CD4-positive, alpha-beta T cell treated with Interleukin-4 for 1 hour (primary cell): ENCODE measurements at places on chromosomes 16 and 17.

GRCh38 chr17:39002991-39003715, 36.0 kb upstream of the FBXO47 start:
- DNase-seq: peak; percentile 68

- no peak for DNase-seq
These were observed 64.5 kb downstream of the TANGO6 start for GRCh38 chr16:68907781-68908181.

- DNase-seq: no peak
These were observed 1.6 kb downstream of the SIRT7 start for GRCh38 chr17:81916234-81917001.

DNA sequence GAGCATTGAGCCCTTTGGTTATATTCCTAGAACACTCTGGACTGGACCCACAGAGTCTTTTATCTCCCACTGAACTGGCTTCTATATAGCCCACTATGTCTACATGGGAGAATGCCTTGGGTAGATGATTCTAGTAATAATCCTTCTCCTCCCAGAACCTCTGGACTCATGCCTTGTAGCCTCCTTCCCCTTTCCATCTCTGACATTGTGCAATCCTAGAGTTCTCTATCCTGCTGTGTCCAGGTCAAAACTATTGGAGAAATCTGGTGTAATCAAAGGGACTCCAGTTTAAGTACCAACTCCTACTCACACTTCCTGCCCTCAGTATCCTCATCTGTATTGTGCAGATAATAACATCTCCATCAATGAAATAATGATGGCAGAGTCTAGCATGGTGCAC, 9.1 kb downstream of the RCVRN start:
- no peak for DNase-seq

- DNase-seq: peak; percentile 48
These were observed 1.0 kb downstream of the ORAI3 start for GRCh38 chr16:30949650-30950515.

- no peak for DNase-seq
These were observed 363 bp downstream of the KARS1 start for GRCh38 chr16:75647112-75647491.

- no peak for DNase-seq
These were observed 59.0 kb downstream of the MSI2 start for GRCh38 chr17:57315061-57316015.

GRCh38 chr16:77684181-77684526, 38.2 kb upstream of the NUDT7 start:
- no peak for DNase-seq

- DNase-seq: no peak
These were observed 467.1 kb downstream of the SOX9 start for GRCh38 chr17:72587773-72588511.

GRCh38 chr16:50173316-50173715, 20.2 kb downstream of the TENT4B start:
- DNase-seq: no peak

DNA sequence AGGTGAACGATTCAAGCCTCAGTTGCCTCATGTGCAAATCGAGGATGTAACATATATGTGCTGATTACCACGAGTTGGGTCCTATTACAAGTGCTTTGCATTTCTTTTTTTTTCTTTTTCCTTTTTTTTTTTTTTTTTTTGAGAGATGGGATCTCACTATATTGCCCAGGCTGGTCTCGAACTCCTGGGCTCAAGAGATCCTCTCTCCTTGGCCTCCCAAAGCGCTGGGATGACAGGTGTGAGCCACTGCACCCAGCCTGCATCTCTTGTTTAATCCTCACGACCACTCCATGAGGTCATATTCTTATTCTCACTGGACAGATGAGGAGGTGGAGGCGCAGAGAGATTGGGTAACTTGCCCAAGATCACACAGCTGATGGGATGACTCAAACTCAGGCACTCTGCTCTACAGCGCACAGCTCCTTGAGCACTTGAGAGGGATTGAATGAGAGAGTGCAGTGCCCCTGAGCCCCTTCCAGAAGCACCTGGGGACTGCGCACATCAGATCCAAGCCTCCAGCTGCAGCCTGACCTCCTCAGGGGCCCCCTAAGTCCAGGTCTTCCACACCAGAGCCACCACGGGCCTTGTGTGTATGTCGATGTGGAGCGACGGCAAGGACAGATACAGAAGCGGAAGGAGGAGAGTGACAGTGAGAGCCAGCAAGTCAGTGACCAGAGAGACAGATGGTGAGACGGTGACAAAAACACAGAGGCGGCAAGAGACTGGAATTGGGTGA, 4.9 kb downstream of the STX1B start:
- DNase-seq: no peak

GRCh38 chr17:76943781-76944213, 75.6 kb downstream of the MGAT5B start:
- DNase-seq: no peak

GRCh38 chr16:49534901-49535610, 161.5 kb downstream of the C16orf78 start:
- DNase-seq: no peak

GRCh38 chr17:59796785-59797205, 89.3 kb downstream of the VMP1 start:
- DNase-seq: no peak

- DNase-seq: no peak
These were observed 29.9 kb downstream of the CIBAR2 start for GRCh38 chr16:85082173-85083050.

DNA sequence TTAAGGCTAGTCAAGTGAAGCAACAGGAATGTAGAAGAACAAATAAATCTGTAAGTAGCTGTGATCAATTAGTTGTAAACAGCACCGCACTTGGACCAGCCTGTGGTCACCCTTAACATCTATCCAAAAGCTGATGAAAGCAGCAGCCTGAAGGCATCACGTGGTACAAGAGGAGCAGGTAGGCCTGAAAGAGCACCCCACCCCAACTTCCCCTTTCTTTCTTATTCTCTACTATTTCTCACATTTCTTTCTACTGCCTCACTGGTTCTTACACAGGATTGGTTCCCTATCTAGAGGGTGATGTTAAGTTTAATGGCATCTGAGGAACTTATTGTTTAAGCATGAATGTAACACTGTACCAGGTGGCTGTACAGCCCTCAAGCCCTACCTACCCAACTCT, 42.6 kb upstream of the CLEC18B start:
- no peak for DNase-seq

- no peak for DNase-seq
These were observed 76.6 kb downstream of the NLK start for GRCh38 chr17:28119046-28119445.

DNA sequence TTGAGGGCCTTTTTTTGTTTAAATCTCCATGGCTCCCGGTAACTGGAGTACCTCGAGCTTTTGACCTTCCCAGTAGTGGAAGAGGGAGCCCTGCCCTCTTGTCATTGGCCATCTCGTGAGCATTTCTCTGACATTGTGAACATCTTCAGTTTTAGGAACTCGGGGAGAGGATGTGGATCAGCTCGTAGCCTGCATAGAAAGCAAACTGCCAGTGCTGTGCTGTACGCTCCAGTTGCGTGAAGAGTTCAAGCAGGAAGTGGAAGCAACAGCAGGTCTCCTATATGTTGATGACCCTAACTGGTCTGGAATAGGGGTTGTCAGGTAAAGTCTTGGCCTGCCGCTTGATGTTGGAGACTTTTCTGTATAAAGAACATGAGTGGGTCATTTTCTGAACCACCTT, 24.3 kb downstream of the NTAN1 start:
- DNase-seq: no peak

DNA sequence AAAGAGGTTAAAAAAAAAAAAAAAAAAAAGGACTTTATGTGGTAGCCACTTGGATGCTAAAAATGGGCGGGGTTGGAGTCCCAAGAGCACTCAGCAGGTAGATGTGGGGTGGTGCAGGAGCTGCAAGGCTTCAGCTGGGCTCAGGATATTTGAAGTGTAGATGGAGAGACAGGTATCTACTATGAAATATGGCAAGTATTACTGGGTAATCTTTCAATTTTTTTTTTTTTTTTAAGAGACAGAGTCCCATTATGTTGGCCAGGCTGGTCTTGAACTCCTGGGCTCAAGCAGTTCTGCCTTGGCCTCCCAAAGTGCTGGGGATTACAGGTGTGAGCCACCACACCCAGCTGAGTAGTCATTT, 7.6 kb downstream of the TUFM start:
- DNase-seq: no peak

- no peak for DNase-seq
These were observed 145.6 kb upstream of the MYOCD start for GRCh38 chr17:12519956-12520594.

DNA sequence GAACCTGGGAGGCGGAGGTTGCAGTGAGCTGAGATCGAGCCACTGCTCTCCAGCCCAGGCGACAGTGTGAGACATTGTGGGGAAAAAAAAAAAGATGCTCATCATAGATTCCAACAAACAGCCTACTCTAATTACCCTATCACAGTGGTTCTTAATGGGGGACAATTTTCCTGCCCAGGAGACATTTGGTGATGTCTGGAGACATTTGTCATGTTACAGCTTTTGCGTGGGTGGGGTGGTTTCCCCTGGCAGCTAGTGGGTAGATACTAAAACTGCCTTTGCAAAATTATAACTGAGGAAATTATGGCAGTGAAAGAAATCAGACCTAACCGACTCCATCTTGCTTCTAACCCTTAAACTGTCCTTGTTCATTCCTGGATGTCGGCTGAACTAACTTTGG, 92.5 kb upstream of the RBL2 start:
- no peak for DNase-seq

DNA sequence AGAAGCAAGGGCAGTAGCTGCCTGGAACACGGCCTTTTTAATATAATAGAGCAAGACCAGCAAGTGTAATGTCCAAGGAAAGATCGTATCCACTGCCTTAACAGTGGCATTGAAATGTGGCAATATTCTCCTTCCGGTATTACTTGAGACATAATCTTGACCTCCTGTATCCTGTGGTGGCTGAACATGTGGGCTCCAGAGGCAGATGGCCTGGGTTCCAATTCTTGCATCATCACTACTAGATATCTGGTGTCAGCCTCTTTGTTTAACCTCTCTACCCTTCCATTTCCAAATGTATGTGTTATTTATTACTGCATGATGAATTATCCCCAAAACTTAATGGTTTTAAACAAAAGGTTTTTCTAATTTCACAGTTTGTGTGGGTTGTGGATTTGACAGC, 3.5 kb upstream of the CDYL2 start:
- no peak for DNase-seq

DNA sequence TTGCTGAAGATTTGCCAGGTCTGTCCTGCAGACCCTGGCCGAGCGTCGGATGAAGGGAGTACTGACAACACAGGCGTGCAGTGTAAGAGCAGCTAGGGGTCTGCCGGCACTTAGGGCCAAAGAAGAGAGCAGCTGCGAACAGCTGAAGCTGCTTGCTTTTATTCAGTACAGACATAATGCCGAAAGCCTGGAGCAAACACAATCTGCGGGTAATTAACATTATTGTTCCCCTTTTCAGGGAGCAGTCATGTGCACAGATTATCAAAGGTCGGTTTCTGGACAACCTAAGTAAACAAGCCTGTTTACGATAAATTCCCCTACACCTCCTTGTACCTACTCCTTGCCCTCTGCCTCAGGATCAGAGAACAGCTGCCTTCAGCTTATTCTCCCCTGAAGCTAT, 12.0 kb upstream of the KRT23 start:
- no peak for DNase-seq

GRCh38 chr17:58413684-58414083, 3.6 kb downstream of the RNF43 start:
- DNase-seq: no peak

DNA sequence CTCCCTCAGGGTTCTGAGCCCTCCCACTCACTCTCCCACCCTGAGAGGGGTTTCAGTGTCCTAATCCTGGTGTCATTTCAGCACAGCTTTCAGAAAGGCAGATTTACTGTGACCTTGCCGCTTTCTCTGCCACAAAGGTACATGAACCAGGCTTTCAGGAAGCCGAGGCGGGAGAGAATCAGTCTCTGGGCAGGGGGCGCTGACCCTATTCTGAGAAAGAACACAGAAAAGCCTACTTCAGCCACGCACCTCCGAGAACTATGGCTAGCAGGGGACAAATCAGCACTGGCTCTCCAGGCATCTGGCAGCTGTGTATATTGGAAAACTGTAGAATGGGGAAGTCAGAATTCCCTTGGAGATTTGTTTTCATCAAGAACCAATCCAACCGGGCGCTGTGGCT, 57.7 kb upstream of the BCAR1 start:
- no peak for DNase-seq

GRCh38 chr17:35645923-35646322, 58.8 kb downstream of the AP2B1 start:
- no peak for DNase-seq

DNA sequence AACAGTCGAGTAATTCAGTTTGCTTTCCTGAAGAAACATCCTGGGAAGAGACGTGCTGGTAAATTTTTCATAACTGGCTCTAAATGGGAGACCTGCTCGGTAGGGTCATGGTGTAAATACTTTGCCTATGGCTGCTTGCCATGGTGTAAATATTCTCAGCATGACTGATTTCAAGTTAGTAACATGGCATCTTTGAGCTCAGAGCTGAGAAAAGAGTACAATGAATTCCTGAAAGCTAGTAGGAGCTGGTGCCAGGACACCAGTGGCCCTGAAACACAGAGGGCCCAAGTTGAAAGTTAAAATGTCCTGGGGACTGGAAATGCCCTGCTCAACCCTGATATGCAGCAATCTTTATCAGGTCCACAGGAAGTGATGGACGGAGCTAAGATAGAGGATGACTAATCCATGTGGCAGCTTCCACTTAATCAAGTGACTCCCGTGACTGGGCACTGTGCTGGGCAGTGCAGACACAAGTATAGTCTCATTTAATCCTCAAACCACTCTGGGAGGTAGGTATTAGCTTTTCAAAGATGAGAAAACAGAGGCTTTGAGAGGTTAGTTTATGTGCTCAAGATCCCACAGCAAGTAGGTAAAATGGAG, 130.1 kb upstream of the ADAMTS18 start:
- DNase-seq: no peak

DNA sequence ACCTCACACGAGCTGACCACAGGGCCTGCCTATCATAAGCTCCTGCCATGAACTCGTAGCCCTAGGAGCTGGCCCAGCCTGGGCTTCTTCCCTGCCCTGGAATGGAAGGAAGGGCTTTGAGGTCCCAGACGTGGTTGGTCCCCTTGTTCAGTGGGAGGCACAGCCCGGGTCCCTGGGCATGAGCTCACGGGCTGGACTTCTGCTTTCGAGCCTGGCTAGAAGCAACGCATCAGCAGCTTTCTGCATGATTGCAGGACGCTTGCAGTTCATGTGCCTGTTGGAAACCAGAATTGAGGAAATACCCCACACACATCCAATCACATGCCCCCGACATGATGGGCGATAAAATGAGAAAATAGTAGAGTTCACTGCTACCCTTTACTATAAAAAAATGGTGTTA, 293.3 kb downstream of the MAF start:
- no peak for DNase-seq

- DNase-seq: no peak
These were observed 129.5 kb downstream of the PRKCA start for GRCh38 chr17:66431910-66432309.

- no peak for DNase-seq
These were observed 5.1 kb downstream of the MMP25 start for GRCh38 chr16:3051494-3051893.

- DNase-seq: no peak
These were observed 65.7 kb downstream of the HLF start for GRCh38 chr17:55330344-55330933.

- DNase-seq: peak; percentile 25
These were observed 16.8 kb downstream of the SMCR8 start for GRCh38 chr17:18331879-18332278.

- DNase-seq: no peak
These were observed 24.8 kb downstream of the MAP1LC3B start for GRCh38 chr16:87416826-87417527.
